ENCODE measurements at places on chromosomes 16 and 17.

DNA sequence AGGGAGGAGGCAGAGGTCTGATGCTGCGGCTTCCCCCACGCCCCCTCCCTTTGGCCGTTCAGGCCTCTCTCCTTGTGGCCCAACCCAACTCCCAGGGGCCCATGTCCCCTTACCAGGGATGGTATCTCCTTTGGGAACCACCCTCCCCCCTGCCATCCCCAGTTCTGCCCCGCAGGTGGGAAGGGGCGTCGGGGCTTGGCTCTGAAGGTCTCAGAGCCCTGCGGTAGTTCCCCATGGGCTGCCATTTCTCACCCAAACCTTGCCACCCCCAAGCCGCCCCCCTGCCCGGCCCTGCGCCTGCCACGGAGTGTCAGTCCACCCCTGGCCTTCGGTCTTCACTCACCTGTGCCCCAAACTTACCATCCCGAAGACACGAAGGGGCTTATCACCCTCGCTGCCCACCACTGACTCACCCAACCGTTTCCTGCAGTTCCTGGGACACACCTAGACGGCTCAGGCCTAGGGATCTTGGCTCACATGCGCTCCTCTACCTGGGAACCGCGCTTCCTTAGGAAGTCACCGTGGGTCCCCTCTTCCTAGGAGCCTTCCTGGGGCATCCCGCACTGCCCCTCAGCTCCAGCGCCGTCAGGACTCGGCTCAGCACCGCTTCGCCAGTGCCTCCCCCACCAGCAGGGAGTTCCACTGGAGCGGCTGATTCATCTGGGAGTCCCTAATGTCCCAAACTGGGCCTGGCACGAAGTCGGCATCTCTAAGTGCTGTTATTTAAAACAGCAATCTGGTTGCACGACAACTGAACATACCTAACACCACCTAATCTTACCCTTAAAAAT is 1.1 kb upstream of the DOC2A start:
- no peak for DNase-seq

DNA sequence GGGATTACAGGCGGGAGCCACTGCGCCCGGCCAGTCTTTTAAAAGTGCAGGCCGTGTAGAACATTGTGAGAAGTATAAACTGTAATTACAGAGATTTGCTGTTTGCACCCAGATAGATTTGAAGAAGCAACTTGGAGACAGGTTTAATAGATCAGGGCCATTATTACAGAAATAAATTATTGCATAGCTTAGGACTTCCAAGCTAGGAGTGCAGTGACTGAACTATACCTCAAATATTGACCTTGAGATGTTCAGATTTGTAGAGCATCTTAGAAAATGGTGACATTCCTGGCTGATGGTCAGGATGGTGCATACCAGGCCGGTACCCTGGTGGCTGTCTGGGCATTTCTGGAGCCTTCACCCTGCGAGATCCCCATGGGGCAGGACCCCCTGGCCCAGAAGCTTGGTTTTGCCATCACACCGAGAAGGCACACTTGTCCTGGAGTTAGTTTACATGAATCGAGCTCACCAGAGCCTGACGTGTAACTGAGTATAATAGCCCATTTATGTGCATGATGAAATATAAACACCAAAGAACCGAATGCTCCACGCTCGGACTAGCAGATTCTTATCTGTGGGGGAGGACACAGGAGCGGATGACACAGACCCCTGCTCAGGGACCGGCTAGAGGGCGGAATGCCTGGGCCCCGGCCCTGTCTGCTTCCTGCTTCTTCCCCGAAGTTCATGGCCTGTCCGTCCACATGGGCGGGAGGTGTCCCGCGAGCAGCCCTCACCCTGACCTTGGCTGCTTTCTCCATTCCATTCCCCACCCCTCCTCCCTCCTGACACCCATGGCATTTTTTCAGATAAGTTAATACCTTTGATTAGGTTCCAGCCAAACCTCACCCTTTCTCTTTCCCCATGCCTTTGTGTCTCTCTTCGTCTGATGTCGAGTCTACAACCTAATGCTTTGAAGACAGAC is 32.1 kb downstream of the CCDC40 start:
- no peak for DNase-seq

DNA sequence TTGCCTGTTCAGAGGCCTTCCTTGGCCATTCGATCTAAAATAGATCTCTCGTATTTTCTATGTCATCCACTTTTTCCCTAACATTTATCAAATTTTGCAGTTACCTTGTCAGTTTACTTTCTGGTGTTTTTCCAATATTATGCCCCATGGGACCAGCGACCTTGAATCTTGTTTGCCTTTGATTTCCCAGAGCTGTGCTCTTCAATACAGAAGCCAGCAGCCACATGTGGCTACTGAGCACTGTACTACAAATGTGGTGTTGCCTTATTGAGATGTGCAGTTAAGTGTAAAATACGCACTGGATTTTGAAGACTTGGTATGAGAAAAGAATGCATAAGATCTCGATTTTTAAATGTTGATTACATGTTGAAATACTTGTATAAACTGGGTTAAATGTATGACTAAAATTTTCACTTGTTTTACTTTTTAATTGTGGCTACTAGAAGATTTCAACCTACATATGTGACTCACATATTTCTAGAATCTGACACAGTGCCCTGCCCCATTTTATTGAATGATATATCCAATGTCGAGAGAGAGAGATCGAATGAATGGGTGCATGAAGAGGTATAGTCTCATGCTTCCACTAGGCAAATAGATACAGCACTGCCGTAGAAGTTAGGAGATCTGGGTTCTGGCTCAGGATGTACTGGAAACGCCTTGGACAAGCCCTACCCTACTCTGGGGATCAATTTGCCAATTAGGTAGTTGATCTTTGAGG is 824 bp upstream of the PSME3 start:
- DNase-seq = no peak

DNA sequence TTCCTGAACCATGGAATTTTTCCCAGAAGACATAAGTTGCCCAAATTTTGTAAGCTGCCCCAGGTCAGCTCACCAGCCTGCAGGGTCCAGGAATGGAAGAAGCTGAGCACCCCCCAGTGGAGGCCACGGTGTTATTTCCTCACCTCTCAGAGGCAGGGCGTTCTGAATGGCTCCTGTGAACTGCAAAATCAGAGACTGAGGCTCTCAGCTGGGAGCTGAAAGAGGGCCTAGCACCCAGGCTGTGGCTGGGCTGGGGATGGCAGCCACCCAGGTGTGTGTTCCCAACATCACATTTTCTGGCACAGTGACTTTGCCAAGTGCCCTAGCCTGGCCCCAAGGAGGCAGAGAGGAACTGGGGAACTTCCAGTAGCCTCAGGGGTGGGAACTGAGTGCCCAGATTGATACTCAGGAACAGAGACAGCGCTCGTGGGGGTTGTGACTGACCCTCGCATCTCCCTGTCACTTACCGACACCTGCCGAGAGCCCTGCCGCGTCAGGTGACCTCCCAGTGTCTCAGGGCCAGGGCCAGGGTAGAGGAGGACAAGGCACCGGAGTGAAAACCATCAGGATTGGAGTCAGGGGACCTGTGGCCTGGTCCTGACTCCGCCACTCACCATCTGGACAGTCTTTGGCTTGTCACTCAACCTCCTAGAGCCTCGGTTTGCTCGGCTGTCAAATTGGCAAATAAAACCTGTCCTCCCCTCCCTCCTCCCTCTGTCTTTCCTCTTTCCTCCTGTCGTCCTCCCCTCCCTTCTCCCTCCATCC is 11.3 kb downstream of the CACNG4 start:
- DNase-seq = no peak

DNA sequence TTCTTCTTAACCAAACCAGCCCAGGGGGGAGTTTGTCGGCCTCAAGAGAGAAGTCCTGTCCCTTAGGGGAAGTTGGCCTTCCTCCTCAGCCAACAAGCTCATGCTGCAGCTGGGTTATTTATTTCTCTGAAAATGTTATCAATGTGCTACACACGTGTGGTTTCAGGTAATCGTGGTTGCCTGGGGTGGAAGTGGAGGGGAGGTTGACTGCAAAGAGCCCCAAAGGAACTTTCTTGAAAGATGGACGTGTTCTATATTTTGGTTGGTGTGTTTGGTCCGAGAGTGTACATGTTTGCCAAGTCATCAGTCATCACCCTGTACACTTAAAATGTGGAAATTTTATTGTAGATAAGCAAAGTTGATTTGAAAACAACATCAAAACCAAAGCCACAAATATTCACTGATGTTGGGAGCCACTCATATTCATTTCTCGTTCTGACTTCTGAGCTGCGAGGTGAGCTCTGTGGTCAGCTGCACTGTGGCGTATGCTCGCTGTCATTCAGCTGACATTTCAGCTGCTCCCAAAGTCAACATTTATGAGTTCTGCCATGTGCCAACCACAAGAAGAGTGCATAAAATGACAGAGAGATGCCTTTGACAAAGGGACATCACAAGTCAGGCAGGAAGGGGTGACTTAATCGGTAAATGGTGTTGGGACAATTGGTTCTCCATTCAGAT is 26.5 kb upstream of the ADGRG1 start:
- DNase-seq = no peak

DNA sequence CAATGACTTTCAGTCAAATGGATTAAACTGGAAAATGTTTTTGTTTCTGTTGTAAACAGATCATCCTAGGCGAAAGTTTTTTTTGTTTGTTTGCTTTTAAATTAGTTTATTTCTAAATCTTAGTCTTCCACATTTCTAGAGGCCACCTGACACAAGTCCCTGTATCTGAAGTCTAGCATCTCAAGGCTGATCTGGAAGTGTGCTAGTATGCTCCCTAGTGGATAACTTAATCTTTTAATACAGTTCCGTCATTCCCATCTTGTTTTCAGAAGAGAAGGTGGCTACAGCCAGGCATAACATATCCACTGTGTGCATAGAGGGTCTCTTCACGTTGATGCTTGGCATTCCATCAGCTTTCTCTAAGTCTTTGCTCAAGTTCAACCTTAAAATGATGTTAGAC is 7.6 kb downstream of the IFT20 start:
- no peak for DNase-seq

Data from NCI-H1694 (cell line).